Activated CD8-positive, alpha-beta memory T cell treated with anti-CD3 and anti-CD28 coated beads for 4 hours (primary cell): ENCODE measurements at places on chromosomes 16 and 17.

GRCh38 chr16:10859020-10859419 lies 18.0 kb upstream of the CIITA start:
- no peak for DNase-seq

GRCh38 chr17:72150632-72151460 lies 30.0 kb downstream of the SOX9 start:
- no peak for DNase-seq

GRCh38 chr17:49194297-49194607 lies 16.1 kb downstream of the GNGT2 start:
- DNase-seq, result no peak

- no peak for DNase-seq
Observed at GRCh38 chr17:19741832-19742457, 6.2 kb downstream of the ALDH3A1 start.

GRCh38 chr17:7027335-7027734 lies 4.5 kb downstream of the BCL6B start:
- no peak for DNase-seq

DNA sequence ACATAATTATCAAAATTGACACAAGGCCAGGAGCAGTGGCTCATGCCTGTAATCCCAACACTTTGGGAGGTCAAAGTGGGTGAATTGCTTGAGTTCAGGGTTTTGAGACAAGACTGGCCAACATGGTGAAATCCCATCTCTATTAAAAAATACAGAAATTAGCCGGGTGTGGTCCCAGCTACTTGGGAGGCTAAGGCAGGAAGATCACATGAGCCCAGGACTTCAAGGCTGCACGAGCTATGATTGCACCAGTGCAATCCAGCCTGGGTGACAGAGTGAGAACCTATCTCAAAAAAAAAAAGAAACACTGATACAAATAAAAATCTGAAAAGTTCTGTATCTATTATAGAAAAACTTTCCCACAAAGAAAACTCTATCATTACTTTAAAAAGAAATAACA lies 15.5 kb downstream of the MYH10 start:
- DNase-seq, result no peak

- DNase-seq, result no peak
Observed at GRCh38 chr17:72414032-72414396, 293.2 kb downstream of the SOX9 start.

DNA sequence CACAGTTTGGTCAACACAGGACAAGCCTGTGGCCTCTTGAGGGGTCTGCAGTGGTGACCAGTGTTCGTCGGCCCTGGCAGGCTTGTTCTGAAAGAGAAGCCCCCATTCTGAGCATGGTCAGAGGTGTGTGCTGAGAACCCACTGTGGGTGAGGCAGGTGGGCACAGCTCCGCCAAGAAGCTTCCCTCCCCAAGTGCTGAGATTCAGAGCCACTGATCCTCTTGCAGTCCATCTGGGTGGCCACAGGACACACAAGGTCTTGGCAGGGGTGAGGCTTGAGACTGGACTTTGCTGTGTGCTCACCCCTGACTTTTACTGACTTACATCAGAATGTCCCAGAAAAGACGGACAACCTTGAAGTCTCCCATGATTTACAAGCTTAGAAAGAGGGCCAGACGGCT lies 18.7 kb downstream of the MPRIP start:
- no peak for DNase-seq

GRCh38 chr17:39132192-39132610 lies 19.2 kb downstream of the PLXDC1 start:
- no peak for DNase-seq

GRCh38 chr17:74274060-74274708 lies at the start of gene DNAI2:
Gene DNAI2 (plus strand): TSS chr17:74274234. CDS start chr17:74281818, 7,584 bp downstream.
- no peak for DNase-seq

GRCh38 chr17:40345994-40346764 lies 18.4 kb downstream of the GJD3 start:
- no peak for DNase-seq

DNA sequence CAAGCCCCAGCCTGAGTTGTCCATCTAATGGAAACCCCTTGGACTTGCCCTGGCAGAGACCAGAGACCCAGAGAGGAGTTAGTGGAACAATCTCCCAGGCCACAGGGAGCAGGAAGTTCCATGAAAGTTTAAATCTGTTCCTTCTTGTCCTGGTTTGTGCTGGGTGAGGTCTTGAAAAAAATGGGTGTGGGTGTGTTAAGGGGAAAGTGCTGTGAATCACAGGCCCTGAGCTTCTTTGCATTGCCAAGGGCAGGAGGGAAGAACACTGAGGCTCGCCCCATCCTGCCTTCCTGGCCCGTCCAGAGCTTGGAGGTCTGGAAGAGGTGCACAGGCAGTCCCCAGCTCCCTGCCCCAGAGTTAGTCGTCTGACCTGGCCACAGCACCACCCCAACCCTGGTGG lies 2.3 kb downstream of the ADORA2B start:
- no peak for DNase-seq

DNA sequence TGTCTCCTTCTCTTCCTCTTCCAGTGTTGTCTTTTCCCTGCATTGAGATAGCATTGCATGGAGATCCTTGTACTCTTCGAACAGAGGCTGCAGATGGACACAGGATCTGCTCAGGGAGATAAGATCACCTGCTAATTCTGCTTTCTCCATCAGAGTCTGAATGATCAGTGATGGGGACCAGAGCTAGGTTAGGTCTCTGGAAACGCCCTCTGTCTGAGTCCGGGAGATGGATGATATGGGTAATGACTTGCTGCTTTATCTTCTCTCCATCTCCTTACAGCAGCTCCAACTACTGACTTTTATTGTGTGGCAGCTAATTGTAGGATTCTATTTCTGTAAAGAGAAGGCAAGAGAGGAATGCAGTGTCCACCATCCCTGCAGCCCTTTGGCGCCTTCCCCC lies 435.6 kb downstream of the WWOX start:
- no peak for DNase-seq

- no peak for DNase-seq
Observed at GRCh38 chr17:41263212-41263611, 2.0 kb upstream of the KRTAP9-6 start.
